ENCODE measurements at places on chromosomes 6 and 20.

- no peak for DNase-seq
These were observed 39.2 kb downstream of the GABRR2 start for GRCh38 chr6:89275900-89276299.

DNA sequence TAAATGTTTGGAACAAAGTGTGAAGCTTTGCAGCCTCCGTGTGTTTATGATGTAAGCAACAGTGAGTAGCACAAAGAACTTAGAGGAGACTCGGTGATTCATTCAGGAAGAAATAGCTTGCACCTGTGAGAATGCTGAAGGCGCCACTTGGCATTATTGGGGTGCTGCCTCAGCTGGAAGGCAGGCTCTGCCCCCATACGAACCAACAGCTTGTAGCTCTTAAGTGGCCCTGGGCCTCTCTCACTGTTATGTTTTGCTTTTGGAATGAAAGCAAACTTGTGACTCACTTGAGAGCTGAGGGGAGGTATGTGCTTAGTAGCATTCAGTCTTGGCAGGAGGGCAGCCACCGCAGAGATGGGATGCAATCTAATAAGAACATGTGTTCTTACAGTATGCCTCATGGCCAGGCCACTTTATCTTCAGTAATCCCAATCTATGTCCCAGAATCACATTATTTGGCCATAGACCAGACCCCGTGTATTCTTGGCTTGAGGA, 310.7 kb downstream of the EYA4 start:
- DNase-seq: no peak

DNA sequence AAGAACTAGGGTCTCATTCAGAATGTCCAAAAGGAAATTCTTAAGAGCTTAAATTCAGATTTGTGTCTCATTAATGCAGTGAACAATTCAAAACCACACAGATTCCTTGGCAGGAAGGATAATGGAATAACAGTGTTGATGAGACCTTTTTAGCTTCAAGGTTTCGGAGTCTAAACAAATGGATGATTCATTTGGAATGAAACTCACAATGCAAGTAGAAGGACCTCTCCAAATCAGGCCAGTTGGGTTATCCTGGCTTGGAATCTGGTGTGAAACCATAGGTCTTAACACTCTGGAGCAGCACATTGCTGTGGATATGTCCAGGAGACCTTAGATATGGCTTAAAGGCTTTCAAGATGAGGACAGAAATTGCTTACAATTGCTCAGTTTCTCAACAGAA, 44.9 kb downstream of the KCTD20 start:
- DNase-seq: no peak

DNA sequence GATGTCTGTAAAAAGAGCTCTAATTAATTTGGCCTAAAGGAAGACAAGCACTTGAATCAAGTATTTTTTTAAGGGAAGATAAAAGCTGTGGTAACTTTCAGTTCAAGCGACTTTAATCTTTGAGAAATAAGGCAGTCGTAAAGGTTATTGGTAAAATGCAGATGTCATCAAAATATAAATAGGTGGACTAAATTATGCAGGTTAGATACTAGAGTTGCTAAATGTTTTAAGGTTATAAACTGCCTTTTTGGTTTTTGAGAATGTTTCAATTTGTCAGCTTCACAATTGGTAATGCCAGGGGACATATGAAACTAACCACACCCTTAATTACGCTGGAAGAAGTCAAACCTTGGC, 159.5 kb upstream of the OLIG3 start:
- DNase-seq: no peak

DNA sequence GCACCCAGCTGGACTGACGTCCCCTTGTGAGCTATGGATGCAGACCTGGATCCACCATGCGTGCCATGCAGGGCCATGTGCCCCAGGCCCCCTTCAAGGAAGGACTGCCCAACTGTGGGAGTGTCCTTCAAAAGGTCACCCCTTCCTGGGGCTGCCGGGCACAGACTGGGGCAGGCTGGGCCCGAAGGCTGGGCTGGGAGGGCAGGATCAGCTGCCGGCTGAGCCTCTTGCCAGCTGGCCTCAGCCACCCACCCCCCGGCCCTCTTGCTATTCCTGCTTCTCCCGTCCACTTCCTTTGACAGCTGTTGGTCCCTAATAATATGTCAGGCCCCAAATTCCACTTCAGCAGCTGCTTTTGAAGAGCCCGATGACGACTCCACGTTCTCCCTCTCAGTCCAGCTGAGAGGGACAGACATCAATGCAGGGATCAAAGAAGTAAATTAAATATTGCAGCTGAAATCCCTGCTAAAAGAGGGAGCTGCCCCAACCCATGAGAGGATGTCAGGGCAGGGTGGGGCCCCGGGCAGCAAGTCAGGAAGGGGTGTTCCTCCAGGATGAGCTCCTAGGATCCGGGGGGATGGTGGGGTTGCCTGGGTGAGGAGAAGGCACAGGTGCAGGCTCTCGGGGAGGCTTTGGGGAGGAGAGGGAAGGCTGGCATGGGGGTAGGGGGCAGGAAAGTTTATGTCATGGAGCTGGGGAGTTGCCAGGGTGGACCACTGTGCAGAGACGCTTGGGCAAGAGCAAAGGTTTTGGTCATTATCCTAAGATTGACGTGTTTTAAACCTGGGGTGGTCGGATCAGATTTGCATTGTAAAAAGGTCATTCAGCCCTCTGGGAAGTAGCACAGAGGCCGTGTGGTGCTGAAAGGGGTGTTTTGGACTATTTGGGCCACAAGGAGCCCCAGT, 185.0 kb downstream of the ANKRD60 start:
- no peak for DNase-seq

DNA sequence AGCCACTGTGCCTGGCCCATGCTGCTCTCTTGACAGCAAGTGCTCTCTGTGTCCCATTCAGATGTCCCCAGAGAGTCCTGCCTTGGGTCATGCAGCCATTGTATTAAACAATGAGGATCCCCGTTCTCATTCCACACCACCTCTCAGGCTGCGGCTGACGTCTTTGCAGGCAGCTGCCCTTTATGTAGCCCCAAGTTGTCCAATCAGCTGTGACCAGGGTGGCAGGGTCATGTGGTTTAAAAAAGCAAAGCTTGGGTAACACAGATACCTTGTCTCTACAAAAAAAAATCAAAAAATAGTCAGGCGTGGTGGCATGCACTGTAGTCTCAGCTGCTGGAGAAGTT, 13.2 kb downstream of the GCNT2 start:
- no peak for DNase-seq

GRCh38 chr6:157814883-157815282, 8.2 kb upstream of the SNX9 start:
- no peak for DNase-seq

- no peak for DNase-seq
These were observed 406.1 kb upstream of the SOX4 start for GRCh38 chr6:21187485-21187884.

GRCh38 chr6:27126815-27127537, 120.5 kb upstream of the PRSS16 start:
- DNase-seq: peak; percentile 86

GRCh38 chr20:63504642-63505041, 5.8 kb upstream of the EEF1A2 start:
- DNase-seq: no peak

GRCh38 chr6:85428486-85428885, 21.4 kb upstream of the NT5E start:
- DNase-seq: no peak

- DNase-seq: no peak
These were observed 158.1 kb downstream of the SOX4 start for GRCh38 chr6:21751608-21752007.

- no peak for DNase-seq
These were observed 88.3 kb downstream of the SH3BGRL2 start for GRCh38 chr6:79719248-79719960.

DNA sequence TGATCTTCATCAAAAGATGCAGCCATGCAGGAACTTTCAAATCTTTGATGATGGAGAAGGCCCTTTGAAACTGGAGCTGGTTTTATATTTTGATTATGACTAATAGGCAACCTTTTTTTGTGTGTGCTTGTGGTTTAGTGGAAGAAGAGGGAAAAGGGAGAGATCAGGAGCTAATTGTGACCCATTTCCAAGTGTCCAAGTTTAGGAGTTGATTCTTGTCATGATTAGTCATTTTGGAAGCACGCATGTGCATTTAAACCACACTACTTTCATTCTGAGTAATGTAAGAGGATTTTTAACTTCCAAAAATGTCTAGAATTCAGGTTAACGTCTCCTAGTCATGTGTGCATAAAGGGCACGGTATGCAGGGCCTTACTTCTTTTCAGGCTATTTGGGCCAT, 3.5 kb downstream of the FOXO3 start:
- DNase-seq: no peak

DNA sequence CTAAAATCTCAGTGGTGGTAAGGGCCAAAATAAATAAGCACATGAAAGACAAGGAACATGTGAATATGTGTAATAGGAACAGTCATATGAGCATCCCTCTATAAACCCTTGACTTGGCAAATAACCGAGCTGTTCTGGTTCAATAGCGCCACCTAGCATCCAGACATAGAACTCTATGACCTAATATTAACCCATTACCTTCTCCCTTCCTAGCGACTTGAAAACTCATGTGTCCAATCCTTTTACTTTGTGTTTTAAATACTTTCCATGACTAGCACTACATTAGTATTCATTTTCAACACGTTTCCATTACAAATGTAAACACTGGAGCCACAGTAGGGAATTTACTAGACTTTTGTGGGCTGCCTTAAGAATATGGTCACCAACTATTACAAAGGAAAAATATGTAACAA, 279.7 kb downstream of the UST start:
- DNase-seq: no peak

DNA sequence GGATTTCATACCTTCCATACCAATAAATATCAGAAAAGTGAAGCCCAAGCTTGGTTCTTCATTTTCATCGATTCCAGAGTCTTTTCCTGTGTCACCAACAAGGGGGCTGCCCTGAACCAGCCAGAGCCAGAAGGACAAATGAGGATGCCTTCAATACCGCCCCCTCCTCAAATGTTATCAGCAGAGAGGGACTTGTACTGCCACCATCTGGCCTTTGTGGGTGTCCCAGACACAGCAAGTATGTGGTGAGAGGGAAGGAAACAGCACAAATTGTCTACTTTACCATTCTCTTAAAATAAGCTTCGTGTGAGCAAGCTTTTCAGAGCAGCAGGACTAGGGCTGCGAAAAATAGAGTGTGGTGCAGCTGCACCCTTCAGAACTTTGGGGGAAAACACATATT, 165.3 kb downstream of the SOBP start:
- DNase-seq: no peak

GRCh38 chr6:31399589-31400466, 3.6 kb upstream of the MICA start:
- peak; percentile 79 for DNase-seq

GRCh38 chr6:4155848-4156466, 20.6 kb upstream of the ECI2 start:
- peak; percentile 83 for DNase-seq

DNA sequence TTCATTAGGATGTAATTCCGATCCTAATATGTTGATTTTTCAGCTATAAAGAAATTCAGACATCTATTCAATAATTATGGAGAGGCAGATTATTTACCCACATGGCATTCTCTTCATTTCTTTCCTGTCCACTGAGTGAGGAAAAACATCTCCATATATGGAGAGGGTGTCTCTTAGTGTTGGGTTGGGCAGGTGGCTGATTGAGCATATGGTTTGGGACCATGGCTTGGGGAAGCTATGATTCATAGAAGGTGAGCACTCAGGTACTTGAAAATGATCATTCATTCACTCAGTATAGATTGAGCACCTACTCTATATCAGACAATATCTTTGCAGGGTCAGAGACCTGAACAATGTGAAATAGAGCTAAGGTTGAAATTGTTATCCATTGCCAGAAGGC, 41.3 kb upstream of the IL20RA start:
- DNase-seq: no peak
